ENCODE measurements at places on chromosomes 4 and X.

GRCh38 chrX:42247241-42247640 is 323.9 kb upstream of the CASK start:
- no peak for DNase-seq

DNA sequence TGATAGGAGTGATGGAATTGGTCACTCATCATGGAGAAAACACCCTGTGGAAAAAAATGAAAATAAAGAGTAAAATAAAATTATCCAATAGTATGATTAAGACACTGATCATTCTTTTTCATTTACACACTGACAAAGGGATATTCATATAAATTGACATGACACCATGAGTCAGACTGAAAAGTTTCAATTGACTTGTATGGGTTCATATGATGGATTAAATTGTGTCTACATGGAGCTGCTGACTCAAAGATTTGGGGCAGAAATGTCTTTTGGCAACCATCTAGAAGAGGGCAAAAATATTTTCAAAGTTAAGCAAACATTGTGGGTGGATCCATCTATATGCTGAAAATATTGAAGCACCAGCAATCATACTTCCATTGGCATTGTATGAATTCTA is 153.4 kb upstream of the PPP3CA start:
- DNase-seq = no peak

DNA sequence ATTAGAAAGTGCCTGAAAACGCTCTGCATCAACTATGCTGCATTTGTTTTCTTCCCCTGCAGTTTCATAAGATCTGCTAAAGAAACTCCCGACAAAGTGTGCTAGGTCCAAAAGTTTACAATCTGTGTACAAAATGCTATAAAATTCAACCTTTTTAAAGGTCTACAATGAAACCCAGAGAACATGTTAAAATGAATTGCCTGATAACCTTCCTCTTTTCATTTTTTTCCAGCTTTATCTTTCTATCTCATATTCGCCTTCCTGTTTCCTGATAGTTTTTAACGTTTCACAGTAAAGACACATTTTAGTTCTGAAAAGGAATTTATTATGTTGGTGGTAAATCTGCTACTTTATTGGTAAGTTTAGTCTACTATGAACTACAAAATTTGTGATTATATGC is 9.5 kb upstream of the HPGDS start:
- DNase-seq = no peak

DNA sequence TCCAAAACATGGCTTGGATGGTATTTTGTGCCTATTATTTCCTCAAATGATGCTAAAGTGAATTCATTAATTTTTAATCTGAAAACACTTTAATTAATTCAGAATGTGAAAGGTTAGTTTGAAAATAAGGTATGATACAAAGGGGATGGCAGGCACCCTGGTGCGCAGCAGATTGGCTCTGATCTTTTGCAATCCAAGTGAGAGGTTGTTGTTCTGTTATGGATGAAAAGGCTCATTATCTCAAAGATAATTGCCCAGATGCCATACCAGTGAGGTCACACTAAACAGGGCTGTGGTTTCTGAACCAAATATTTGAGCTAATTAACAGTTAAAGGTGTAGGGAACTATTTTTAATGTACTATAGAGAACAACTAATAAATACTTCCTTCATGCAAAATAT is 504.9 kb downstream of the RAPGEF2 start:
- DNase-seq = peak; percentile 5

DNA sequence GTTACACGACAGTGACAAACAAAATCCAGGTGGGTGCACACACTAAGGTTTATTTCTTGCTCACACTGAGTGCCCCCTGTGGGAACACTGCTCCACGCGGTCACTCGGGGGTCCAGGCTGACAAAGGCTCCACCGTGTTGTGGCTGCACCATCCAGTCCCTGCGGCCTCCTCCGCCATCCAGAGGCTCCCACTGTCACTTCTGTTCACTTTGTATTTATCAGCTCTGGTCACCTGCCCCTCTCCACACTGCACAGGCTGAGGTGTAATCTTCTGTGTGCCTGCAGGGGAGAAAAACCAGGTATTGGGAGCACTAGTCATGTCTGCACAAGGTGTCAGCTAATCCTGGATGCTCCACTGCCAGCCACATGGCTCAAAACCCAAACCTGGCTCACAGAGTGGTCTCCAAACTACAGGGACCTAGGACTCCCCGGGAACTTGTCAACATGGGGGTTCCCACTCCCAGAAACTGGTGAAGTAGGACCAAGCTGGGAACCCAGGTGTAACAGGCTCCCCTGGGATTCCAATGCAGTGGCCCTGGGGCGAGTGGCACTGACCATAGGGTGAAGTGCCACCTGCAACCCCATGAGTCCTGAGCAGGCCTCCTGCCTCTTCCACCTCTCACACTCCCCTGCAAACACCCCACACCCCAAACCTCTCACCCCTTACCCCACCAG is 25.5 kb downstream of the HMX1 start:
- no peak for DNase-seq

- no peak for DNase-seq
Observed at GRCh38 chr4:166991006-166991561, 243.2 kb downstream of the SPOCK3 start.

GRCh38 chr4:39597695-39598381 is 40.8 kb downstream of the SMIM14 start:
- no peak for DNase-seq

DNA sequence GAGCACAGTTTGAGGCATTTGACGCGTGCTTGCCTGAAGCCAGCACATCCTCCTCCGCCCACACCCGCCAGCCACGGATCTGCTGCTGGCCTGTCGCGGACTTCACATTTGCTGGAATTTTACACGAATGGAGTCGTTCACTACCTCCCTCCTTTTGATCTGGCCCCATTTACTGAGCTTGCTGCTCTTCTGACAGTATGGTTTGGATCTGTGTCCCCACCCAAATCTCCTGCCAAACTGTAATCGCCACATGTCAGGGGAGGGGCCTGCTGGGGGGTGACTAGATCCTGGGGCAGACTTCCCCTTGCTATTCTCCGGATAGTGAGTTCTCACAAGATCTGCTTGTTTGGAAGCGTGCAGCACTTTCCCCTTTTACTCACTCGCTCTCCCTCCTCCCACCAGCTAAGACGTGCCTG is 19.9 kb upstream of the CPLX1 start:
- DNase-seq = no peak

DNA sequence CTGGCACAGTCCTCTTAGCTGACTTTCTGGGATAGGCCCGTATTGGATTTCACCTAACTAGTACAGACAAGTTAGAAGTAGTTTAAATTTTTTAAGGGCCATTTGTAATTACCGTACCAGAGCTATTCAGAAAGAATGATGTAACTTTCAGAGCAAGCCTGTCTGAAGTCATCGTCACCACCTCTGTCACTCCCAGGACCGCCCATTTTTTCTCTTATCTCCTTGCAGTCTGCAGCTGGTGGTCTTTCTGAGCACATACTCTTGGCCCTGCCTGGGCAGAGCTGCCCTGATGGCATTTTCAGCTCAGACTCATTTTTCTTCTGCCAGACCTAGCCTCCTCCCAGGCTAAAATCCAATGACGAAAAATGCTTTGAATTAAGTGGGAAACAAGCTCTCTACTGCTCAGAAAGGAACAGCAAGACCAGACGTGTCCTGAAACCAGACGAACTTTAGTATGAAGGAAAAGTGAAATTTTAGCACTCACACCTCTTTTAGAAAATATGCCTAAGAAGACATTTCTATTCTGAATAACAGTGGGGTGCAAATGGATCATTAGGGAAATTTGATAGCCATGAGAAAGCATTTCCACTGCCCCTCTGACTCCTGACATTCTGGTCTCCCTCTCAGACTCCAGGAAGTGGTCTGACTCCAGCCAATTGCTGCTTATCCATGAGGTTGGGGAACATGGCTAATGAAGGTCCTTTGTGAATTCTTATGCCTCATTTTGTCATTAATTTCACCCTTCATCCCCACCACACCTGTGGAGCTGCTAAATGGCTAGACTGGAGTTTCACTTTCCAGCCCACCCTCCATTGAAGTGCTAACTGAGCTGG is 162.4 kb upstream of the GYPA start:
- no peak for DNase-seq

GRCh38 chr4:13544606-13545393 is 492 bp upstream of the NKX3-2 start:
- DNase-seq = peak; percentile 51

GRCh38 chr4:108685036-108685686 is 34.8 kb downstream of the OSTC start:
- no peak for DNase-seq

- DNase-seq = no peak
Observed at GRCh38 chr4:40582413-40582812, 47.3 kb downstream of the RBM47 start.

DNA sequence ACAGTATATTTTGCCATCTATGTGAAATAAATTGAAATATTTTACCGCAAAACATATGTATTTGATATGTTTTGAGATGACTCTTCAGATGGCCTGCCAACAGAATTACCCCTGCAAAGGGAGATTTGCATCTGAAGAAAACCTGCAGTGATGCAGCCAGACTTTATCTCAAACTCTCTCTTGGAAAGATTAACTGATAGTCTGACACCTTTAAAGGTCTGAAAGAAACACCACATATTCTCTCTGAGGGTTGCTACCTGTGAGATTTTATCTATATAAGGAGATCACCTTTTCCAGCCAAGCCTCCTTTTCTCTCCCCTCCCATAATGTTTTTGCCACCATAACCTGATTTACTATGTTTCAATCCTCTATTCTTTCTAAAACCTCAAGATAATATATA is 1106.3 kb upstream of the IGFBP7 start:
- no peak for DNase-seq

DNA sequence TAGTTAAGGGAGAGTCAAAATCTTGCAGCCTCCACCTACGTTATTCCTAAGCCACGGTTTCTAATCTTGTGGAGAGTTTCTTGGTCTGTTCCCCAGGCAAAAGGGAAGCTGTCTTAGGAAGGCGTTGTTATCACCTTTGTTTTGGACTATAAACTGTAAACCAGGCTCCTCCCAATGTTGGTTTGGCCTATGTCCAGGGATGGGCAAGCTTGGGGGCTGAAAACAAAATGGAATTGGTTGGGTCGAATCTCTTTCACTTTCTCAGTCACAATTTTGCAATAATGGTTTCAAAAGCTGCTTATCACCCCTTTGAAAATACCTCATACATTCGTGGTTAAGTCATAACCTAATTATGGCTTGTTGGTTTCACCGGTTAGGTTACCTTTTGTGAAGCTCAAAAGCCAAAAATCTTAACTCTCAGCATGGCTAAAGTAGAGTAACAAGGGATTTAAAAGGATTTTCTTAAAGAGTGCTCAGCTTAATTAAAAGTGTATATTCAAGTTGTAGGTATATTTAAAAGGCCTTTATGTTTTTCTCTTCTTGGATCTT is 232.1 kb downstream of the CHM start:
- DNase-seq = no peak

DNA sequence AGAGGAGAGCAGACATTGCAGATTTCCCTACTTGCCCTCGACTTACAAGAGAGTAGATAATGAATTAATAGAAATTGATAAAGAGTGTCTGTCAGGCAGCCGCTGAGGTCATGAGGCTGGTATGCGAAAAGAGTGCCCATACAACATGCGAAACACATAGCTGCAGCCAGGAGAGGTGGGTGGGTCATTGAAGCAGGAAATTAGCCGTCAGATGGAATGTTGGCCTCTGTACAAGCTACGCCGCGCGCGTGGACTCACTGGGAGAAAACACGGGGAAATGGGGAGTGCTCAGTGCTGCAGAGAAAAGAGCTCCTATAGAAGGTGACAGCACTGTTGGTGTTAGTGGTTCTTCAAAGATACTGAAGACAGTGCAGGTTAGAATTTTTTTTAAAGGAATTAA is 125.1 kb downstream of the RAPGEF2 start:
- peak; percentile 75 for DNase-seq

DNA sequence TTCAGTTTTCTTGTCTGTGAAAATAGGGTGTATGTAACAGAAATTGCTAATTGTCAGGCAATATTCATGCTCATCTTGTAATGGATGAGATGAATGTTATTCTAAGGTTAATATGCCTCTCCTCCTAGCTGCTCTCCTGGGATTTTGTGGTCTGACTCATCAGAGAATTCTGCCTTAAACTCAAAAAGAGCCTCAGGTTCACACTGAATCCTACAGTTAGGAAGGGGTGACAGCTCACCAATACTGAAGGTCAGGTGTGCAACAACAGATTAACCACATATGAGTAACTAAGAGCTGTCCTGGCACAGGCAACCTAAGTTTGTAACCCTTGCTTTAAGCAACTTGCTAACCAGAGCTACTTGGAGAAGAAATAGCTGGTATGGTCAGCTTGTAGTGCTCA is 197.7 kb downstream of the SPATA18 start:
- no peak for DNase-seq

DNA sequence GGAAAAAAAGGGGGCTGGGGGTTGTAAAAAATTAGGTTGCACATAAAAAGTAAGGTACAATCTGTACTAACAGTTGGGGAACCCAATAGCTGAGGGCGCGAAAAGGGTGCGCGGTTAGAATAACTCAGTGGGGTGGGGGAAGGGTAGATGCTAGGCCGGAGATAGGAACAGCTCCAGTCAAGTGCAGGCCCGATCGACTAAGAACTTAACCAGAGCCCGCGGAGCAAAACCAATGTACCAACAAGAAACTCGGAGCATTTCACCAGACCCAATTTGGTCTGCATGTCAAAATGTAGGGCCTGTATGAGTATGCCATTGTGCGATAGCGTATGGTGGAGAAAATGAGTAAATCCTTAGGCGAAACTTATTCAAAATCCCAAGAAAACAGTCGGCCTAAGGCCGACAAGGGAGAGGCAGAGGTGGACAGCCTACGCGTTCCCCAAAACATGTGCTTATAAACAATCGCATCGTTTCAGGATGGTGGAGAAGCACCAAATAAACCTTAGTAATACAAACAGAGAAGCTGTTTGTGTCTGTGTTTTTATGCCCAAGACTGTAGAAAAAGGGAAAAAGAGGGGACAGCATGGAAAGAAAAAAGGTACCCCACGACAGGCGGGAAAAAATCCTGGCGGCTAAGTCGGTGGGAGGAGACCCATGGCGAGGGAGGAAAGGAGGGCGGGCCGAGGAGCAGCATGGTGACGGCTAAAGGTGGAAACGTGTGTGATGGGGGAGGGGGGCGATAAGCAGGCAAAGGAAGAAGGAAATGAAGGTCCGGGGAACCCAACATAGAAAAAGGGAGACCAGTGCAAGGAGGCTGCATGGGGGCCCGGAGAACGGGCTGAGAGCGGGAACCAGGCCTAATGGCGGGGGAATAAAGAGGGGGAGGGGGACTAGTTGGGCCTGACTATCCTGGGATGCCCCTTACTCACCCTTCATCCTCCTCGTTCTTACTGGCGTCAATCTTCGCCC is 990 bp downstream of the HNRNPD start:
- peak; percentile 58 for DNase-seq

- no peak for DNase-seq
Observed at GRCh38 chrX:77061022-77061421, 386.2 kb upstream of the FGF16 start.

GRCh38 chr4:8117278-8117682 is 41.3 kb downstream of the ABLIM2 start:
- no peak for DNase-seq

Measured in globus pallidus (tissue), 1 donor.